Muscle of back (tissue), 13 donors: ENCODE measurements at places on chromosomes 1 and 21. TPM values are rescaled to one million over a fixed set of nuclear protein-coding genes. Genes with fewer than 3 reads are reported as not detected.

The AMY2A gene
- polyA plus RNA-seq, result not detected

DNA sequence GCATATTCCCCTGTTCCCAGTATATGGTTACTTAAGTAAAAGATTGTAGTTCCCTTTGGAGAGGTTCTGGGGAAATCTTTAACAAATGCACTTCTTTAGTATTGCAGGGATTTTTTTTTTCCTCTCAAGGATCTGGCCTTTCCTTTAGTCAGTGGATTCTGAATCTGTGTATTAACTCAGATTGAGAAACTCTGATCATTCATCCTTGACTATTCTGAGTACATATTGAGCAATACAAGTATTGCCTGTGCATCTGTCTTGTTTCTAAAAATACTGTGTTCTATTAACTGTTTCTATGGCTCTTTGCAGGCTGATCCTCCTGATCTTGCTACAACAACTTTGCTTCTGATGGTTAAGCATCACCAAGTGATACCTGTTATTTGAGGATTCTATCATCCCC lies 67.8 kb upstream of the FGGY start:
- DNase-seq, result peak; percentile 27

DNA sequence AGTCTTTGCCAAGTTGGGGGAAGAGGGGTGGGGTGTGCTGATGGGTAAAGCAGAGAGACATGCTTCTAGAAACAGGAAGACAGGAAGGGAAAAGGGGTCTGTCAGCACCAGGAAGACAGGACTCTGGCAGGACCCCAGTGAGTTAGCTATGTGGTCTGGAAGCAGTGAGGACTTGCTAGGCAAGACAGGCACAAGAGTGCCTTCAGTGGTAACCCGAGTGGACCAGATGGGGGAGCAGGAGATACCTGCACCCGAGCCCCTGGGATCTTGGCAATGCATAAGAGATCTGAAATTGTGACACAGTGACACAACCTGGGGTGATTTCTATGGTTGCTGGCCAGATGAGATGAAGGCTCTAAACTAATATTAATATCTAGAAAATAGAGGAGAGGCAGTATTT lies 7.0 kb downstream of the TLR5 start:
- DNase-seq, result no peak

GRCh38 chr1:223844787-223845036 lies 1.0 kb downstream of the TP53BP2 start:
- no peak for DNase-seq

DNA sequence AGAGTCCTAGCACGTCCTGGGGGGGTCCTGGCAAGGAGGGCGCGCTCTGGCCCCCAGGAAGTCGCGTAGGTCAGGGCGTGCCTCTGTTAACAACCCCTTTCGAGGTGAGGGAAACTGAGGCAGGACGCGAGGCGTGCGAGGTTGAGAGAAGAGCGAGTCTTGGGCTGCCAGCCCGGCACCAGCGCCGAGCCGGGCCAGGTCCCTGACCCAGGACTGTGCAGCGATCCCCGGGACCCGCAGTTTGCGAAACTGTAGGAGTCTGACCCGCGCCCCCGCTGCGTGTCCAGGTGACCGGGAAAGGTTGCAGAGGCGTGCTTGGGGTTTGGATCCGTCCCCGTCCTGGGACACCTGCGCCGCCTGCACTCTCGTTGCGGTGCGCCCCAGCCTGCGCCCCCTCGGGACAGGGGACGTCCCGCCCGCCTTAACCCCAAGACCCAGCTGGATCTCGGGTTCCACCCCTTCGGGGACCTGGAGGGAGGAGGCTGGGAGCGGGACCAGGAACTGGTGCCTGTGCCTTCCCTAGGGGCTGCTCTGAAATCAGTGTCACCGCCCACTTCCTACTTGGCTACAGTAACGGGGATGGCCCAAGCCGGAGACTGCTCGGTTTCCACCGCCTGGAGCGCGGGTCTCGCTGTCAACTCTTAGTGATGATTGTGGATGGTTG lies 493 bp downstream of the DISC1 start:
- DNase-seq, result peak; percentile 85
